Activated CD4-positive, alpha-beta T cell treated with anti-CD3 and anti-CD28 coated beads, Interleukin-2, amount 10 ng/mL, durations not matched to agents 24 days and 14 days (primary cell): ENCODE measurements at places on chromosomes 11 and 22.

GRCh38 chr11:112050721-112051120 is 23.1 kb downstream of the PIH1D2 start:
- no peaks in the 10 kb centered on the region for H3K27me3 ChIP-seq
- peaks cover 77% of the 10 kb centered on the region for H3K36me3 ChIP-seq
- peaks cover 4% of the 10 kb centered on the region for H3K4me1 ChIP-seq
- no peak overlapping the region for H3K4me3 ChIP-seq

- no peaks in the 10 kb centered on the region for H3K36me3 ChIP-seq
- no peak overlapping the region for H3K27ac ChIP-seq
Measured at GRCh38 chr11:2256293-2256913, 14.0 kb downstream of the ASCL2 start.

GRCh38 chr22:18083406-18083805 is 5.6 kb downstream of the PEX26 start:
- DNase-seq = no peak
- peak overlapping the region; percentile 2 for H3K27ac ChIP-seq
- peaks cover 76% of the 10 kb centered on the region for H3K36me3 ChIP-seq
- peaks cover 31% of the 10 kb centered on the region for H3K4me1 ChIP-seq

DNA sequence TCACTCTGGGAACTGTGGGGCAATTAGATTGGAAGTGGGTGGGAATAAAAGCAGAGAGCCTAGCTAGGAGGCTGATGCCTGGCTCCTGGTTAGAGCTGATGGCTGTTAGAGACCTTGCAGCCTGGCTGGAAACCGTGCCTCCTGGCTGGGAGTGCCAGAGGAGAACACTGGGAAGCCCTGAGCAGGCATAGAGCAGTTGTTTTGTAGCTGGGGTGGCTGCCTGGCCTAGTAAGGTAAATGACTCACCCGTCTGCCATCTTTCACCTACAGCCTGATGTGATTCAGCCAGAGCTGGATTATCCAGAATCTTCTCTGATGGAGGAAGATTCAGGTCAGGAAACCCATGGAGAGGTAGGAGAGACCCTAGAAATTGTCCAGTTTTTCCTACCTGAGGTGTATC is 6.1 kb downstream of the UQCR10 start:
- no peak for DNase-seq
- peaks cover 3% of the 10 kb centered on the region for H3K4me1 ChIP-seq
- H3K27me3 ChIP-seq = peaks cover 2% of the 10 kb centered on the region
- no peak overlapping the region for H3K4me3 ChIP-seq

DNA sequence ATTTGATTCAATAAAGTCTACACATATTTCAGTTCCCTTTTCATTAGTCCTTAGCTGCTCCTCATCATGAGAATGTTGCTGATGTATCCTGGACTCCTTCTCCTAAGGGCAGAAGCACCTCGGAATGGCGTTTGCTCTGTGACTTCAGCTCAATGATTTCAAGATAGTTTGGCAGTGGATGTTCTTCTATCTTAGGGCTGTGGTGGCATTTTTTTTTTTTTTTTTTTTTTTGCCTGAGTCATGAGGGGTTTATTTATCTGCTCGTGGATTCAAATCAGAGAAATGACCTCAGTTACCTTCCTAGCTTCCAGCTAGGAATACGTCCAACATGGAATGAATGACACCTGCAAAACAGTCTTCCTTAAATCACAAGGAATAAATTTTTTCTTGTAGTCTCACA is 220.0 kb upstream of the ZBED5 start:
- no peak overlapping the region for H3K4me3 ChIP-seq
- DNase-seq = no peak
- H3K27me3 ChIP-seq = peaks cover 4% of the 10 kb centered on the region
- H3K36me3 ChIP-seq = no peaks in the 10 kb centered on the region
- no peak overlapping the region for H3K27ac ChIP-seq

DNA sequence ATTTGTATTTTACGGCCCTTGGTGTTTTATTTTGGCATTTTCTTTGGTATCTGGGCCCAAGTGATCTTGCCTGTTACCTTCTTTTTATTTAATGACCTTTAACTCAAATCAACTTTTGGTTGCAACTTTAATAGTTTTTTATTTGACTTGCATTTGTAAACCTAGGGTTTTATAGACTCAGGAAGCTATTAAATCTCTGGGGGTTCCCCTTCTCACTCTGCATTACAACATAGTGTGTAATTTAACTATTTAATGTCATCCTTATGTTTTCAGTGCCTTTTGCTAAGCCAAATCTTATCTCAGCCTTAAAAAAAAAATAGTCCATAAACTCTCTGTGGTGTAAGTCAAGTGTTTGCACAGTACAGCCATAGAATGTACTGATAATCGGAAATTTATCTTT is 3.4 kb downstream of the FJX1 start:
- DNase-seq = no peak
- no peak overlapping the region for H3K4me3 ChIP-seq
- H3K27ac ChIP-seq = no peak overlapping the region
- H3K4me1 ChIP-seq = peaks cover 5% of the 10 kb centered on the region
- H3K36me3 ChIP-seq = peaks cover 1% of the 10 kb centered on the region
- peaks cover 70% of the 10 kb centered on the region for H3K27me3 ChIP-seq

DNA sequence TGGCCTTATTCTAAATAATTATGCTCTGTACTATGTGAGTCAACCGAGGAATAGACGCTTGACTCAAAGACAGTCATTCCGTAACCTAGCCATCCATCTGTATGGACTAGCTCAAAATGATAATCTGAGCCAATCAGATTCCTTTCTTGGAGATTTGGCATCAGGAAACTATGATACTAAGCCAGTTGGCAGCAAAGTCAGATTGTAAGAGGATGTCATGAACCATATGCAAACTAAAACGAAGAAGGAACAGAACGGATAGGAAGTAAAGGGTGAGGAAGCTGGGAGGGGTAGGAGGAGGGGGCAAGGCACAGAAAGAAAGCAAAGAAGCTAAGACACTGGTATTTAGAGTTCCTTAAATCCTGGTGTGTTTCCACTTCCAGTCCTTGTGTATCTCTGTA is 10.7 kb upstream of the SESN3 start:
- no peak for DNase-seq
- H3K4me1 ChIP-seq = peaks cover 3% of the 10 kb centered on the region
- H3K4me3 ChIP-seq = no peak overlapping the region
- no peaks in the 10 kb centered on the region for H3K36me3 ChIP-seq
- H3K27ac ChIP-seq = no peak overlapping the region
- H3K27me3 ChIP-seq = no peaks in the 10 kb centered on the region

DNA sequence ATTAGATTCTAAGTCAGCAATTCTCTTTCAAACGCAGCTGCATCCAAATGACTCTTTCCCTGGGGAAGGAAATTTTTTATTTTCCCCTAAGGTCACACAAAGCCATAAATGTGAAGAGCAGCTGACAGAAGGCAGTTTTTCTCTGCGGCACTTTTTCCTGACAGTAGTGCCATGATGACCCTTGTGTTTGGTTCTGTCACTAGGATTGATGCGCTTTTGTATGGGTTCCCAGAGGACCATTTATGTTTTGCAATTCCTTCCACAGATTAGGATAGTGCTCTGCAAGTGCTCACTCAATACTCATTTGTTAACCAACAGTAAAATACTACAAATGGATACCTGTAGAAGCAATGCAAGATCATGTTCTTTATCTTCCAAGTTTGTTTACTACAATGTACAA is 359.6 kb upstream of the CTSC start:
- no peaks in the 10 kb centered on the region for H3K4me1 ChIP-seq
- H3K4me3 ChIP-seq = no peak overlapping the region
- DNase-seq = no peak
